ENCODE measurements at places on chromosomes 11 and 22.

- DNase-seq: no peak
Observed at GRCh38 chr22:25139062-25139461, 60.6 kb upstream of the CRYBB3 start.

DNA sequence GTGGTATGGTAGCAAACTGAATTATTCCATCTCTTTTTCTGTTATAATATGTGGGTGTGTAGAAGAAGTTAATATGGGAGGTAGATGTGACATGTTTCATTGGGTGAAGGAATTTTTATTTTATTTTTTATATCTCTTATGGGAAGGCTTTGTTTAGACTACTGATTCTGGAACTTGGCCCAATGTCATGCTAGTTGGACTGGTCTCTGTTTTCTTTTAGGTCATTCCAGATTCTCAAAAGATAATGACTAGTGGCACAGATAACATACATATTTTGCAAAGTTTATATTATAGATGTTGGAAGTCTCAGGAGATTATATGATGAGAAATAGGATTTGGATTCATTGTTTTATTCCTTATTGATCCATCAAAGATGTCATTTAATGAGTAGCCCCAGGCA, 1.3 kb upstream of the OOSP3 start:
- no peak for DNase-seq

DNA sequence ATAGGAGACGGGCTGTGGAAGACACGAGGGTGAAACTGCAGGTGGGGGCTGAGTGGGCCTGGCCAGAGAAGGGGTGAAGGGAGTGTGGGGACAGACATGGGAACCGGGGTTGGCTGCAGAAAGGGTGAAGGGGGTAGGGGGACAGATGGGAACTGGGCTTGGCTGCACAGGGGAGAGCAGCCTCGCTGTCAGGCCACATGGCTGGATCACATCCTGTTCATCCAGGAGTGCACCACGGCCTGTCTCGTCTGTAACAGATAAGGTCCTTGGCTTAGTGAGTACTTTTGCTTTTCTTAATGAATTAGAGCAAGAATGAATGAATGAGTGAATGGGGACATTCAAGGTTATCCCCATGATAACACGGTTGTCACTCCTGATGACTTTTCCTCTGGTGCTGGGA, 13.5 kb downstream of the FBLN1 start:
- no peak for DNase-seq

DNA sequence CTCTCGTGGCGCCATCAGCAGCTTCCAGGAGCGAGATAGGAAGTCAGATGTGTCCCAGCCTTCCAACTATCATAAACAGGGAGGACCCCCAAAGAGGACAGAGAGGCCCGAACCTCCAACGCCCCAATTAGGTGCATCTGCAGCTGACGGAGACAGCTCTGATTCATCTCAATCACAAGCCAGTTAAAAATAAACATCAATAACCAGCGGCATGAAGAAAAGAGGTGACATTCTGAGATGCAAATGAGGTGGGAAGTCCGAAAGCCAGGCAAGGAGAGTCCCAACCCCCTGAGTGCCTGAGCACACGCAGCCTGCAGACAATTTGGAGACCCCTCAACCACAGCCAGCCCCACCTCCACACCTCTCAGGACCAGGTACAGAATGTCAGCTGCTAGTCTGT, 28.1 kb upstream of the IGSF9B start:
- no peak for DNase-seq

DNA sequence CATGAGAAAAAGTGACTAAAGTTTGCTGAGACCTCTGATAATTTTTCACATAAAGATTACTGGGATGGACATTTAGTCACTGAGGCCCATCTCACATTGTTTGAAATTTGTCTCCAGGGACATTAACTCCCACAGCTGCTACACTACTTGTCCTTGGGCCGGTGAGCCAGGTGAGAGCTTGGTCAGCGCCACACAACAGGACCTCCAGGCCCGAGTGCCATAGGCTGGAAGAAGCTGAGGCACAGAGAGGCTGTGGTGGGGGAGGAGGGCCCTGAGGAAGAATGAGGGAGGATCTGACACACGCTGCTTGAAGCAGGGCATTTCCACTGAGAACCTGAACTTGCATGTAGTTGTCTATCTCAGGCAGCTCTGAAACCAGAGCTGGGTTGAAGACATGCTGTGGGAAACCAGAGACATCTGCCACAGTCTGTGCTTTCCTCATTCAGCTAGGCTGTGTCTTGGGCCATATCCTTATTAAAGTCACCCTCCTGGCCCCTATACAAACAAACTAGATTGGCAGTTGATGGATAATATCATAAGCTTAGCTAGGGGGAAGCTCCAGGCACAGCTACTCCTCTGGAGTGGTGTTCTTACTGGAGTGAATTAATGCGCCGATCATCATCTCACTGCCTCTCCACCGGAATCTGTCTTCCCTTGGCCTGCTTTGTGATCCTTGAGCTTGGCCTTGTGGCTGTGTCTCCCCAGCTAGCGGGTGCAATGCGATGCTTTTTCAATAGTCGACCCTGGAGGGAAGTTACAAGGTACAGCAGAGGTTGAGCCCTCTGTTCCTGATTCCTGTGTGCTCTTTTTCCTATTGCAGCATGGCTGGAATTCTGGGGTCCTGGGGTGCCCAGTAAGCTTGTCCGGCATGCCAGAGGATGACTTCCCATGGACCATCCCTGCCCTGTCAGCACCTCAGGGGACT, 225.3 kb upstream of the B3GAT1 start:
- no peak for DNase-seq

GRCh38 chr11:88313441-88313840, 24.1 kb downstream of the CTSC start:
- no peak for DNase-seq

GRCh38 chr11:24723231-24723630, 226.4 kb downstream of the LUZP2 start:
- no peak for DNase-seq
